ENCODE measurements at places on chromosomes 13 and 19.

DNA sequence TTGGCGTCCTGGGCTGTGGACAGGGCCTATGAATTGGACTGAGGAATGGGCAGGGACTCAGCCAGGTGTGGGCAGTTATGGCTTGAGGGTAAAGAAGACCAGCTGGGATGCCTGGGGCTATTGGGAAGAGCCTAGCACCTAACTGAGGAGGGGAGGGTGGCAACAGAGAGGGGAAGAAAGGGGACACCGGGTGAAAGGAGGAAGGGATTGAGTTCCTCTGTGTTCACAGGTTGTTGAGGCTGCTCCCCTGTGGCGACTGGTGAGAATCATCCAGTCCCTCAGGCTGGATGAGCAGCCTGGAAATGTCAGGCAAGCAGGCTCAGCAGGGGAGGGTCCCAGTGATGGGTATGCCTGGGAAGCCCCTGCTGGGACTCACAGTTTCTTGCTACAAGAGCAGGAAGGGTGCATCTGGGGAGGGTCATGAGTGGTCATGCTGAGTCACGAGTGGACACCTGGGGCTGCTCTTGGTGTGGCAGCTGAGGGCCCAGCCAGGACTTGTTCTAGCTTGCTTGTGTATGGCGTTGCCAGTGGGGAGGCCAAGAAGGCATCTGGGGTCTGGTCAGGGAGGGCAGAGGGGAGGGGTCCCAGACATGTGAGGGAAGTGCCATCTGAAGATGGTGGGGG lies 1.4 kb downstream of the ZNF324 start:
- H3K27me3 ChIP-seq = no peaks in the 10 kb centered on the region
- no peak overlapping the region for H3K4me3 ChIP-seq
- peak; percentile 20 for DNase-seq
- peaks cover 36% of the 10 kb centered on the region for H3K36me3 ChIP-seq

DNA sequence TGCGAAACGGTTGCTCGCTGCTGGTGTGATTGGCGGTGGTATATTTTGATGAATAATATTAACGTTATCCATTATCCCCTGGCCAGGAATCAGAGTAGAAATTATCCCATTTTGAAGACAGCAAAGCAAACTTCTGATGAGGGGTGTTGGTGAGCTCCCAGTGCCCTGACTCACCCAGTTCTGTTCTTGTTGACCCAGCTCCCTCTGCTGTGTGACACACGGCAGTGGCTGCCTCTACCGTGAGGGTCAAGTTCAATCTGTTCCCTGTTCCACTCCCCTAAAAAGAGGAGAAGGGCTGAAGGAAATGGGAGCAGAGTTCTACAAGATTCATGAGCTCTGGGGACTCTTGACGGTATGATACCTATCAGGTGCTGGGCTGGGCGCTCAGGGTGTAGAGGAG lies 2.0 kb downstream of the CAMSAP3 start:
- H3K27me3 ChIP-seq = peaks cover 42% of the 10 kb centered on the region
- peaks cover 11% of the 10 kb centered on the region for H3K4me1 ChIP-seq
- H3K4me3 ChIP-seq = no peak overlapping the region
- no peak for DNase-seq

DNA sequence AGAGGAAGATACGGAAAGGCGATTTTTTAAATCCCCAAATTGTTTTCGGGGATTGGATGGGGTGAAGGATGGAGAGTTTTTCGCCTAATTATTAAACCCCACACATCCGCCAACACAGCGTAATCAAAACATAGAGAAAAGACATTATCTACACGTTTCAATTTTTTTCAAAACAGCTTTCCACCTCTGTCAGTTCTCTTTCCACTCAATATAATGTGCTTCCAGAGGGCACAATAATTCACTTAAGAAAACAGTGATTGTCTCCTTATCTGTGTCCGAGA lies 435 bp upstream of the OBI1 start:
- H3K4me1 ChIP-seq = peaks cover 1% of the 10 kb centered on the region
- no peaks in the 10 kb centered on the region for H3K27me3 ChIP-seq
- no peak for DNase-seq
- H3K36me3 ChIP-seq = no peaks in the 10 kb centered on the region
- no peak overlapping the region for H3K27ac ChIP-seq
- no peak overlapping the region for H3K4me3 ChIP-seq

DNA sequence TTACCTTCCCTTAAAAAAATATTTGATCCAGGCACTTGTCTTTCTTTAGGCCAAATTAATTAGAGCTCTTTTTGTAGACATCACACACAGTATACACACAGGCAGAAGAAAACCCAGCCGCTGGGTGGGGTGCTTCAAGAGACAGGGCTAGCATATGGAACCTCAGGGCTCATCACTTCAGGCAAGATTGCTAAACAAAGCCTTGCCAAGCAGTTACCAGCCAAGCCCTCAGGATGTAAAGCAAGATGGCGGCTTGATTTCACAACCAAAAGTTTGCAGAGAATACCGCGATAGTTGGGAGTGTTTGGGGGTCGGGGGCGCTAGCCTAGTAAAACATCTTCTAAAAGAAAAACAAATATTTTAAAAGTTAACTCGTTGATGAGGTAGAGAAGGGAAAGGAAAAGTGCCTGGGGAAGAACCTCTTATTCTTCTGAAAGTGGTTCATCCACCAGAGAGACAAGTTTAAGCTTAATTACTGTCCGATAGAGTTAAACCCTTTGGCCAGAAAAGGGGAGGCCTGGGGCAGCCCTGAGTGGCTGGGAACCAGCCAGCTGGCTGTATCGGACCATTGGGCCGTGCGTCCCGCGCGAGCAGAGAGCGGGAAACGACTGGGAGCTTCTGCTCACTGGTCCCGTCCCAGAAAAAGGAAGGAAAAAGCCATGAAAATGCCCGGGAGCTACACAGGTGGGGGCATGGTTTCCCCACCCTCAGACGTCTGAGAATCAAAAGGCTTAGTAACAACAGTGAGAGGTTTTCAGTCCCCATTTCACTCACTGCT lies 254.9 kb upstream of the PCDH20 start:
- H3K27ac ChIP-seq = no peak overlapping the region
- no peaks in the 10 kb centered on the region for H3K27me3 ChIP-seq
- H3K4me1 ChIP-seq = peaks cover 1% of the 10 kb centered on the region
- H3K36me3 ChIP-seq = no peaks in the 10 kb centered on the region

- H3K36me3 ChIP-seq = no peaks in the 10 kb centered on the region
- H3K27me3 ChIP-seq = no peaks in the 10 kb centered on the region
- H3K4me1 ChIP-seq = no peaks in the 10 kb centered on the region
- H3K27ac ChIP-seq = no peak overlapping the region
Observed at GRCh38 chr13:35818633-35819067, 312.5 kb downstream of the DCLK1 start.

- H3K27ac ChIP-seq = no peak overlapping the region
- H3K27me3 ChIP-seq = no peaks in the 10 kb centered on the region
- no peak overlapping the region for H3K4me3 ChIP-seq
- H3K36me3 ChIP-seq = no peaks in the 10 kb centered on the region
Observed at GRCh38 chr13:111415765-111416164, 95.3 kb downstream of the TEX29 start.

GRCh38 chr19:41377977-41378709 lies 1.8 kb downstream of the TMEM91 start:
- H3K27me3 ChIP-seq = no peaks in the 10 kb centered on the region
- DNase-seq = peak; percentile 54
- H3K4me1 ChIP-seq = peaks cover 28% of the 10 kb centered on the region
- peaks cover 6% of the 10 kb centered on the region for H3K36me3 ChIP-seq

DNA sequence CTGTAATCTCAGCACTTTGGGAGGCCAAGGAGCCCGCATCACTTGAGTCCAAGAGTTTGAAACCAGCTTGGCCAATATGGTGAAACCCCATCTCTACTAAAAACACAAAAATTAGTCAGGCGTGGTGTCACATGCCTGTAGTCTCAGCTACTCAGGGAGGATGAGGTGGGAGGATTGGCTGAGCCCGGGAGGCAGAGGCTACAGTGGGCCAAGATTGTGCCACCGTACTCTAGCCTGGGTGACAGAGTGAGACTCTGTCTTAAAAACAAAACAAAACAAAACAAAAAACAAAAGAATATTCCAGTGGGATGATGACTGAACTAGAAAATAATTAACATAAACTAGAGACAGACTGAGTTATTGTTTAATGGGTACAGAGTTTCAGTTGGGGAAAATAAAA lies 81.7 kb upstream of the ABCC4 start:
- H3K27me3 ChIP-seq = no peaks in the 10 kb centered on the region
- no peak overlapping the region for H3K4me3 ChIP-seq
- DNase-seq = no peak
- no peak overlapping the region for H3K27ac ChIP-seq
- H3K36me3 ChIP-seq = no peaks in the 10 kb centered on the region
- H3K4me1 ChIP-seq = peaks cover 7% of the 10 kb centered on the region

DNA sequence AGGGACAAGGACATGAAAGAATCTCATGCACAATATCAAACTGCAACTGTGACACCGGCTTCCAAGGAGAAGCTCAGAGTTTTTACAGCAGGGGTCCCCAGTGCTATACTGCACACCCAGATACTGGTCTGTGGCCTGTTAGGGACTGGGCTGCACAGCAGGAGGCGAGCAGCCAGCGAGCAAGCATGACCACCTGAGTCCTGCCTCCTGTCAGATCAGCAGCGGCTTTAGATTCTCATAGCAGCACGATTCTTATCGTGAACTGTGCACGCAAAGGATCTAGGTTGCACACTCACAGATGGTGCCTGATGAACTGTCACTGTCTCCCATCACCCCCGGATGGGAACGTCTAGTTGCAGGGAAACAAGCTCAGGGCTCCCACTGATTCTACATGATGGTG lies 13.1 kb upstream of the CD22 start:
- H3K36me3 ChIP-seq = no peaks in the 10 kb centered on the region
- H3K27me3 ChIP-seq = peaks cover 6% of the 10 kb centered on the region
- no peak overlapping the region for H3K4me3 ChIP-seq
- H3K4me1 ChIP-seq = peaks cover 8% of the 10 kb centered on the region
- DNase-seq = no peak
- no peak overlapping the region for H3K27ac ChIP-seq

- no peaks in the 10 kb centered on the region for H3K4me1 ChIP-seq
- no peak for DNase-seq
- no peak overlapping the region for H3K27ac ChIP-seq
- H3K27me3 ChIP-seq = no peaks in the 10 kb centered on the region
- no peaks in the 10 kb centered on the region for H3K36me3 ChIP-seq
Observed at GRCh38 chr13:42239161-42239560, 32.8 kb upstream of the AKAP11 start.

- no peaks in the 10 kb centered on the region for H3K4me1 ChIP-seq
- no peaks in the 10 kb centered on the region for H3K36me3 ChIP-seq
- no peak for DNase-seq
- peaks cover 4% of the 10 kb centered on the region for H3K27me3 ChIP-seq
Observed at GRCh38 chr13:111329641-111330040, 9.2 kb downstream of the TEX29 start.

- peak; percentile 91 for DNase-seq
- H3K36me3 ChIP-seq = no peaks in the 10 kb centered on the region
- peaks cover 26% of the 10 kb centered on the region for H3K27me3 ChIP-seq
- H3K4me1 ChIP-seq = peaks cover 34% of the 10 kb centered on the region
- H3K4me3 ChIP-seq = peak overlapping the region; percentile 30
- H3K27ac ChIP-seq = no peak overlapping the region
Observed at GRCh38 chr13:113411216-113412023, 41.9 kb downstream of the ADPRHL1 start.

Data from mesenchymal stem cell (in vitro differentiated cells and primary cell).